Activated CD4-positive, alpha-beta T cell treated with anti-CD3 and anti-CD28 coated beads, Interleukin-2, amount 50 U/mL, for 4 hours (primary cell): ENCODE measurements at places on chromosomes 2 and 18.

- no peak for DNase-seq
These were observed 64.6 kb downstream of the NAPG start for GRCh38 chr18:10590412-10590811.

DNA sequence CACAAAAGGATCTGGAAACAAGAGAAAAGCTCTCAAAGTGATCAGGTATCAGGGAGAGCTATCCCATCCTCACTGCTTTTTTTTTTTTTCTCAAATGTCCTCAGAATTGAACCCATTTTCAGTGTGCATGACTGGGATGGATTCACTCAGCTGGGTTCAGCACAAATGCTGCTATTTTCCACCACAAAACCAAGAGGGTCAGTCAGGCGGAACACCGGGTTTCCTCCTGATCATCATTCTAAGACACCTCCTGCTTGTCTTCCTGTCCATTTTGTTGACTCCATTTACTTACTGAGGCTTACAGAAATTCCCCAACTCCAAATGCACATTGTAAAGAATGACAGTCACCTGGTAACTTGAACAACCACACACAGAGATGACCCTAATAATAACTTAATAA lies 39.9 kb downstream of the CYRIA start:
- DNase-seq = no peak

DNA sequence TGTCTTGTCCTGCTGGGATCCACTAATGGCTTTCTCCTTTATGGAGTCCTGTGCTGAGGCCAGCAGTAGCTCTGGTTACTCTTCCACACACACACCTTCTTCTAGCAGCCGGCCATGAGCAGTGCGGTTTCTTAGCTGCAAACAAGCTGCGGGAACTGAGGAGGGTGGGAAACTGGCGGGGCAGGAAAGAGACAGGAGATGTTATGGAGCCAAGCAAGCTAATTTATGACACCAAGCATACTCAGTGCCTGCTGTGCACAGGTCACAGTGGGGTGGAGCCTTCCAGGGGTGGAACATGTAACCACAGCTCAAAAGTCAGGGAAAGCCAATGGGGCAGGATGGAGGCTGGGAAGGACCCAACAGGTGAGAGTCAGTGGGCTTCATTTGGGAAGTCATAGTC lies 180.8 kb downstream of the FAM210A start:
- DNase-seq = no peak

DNA sequence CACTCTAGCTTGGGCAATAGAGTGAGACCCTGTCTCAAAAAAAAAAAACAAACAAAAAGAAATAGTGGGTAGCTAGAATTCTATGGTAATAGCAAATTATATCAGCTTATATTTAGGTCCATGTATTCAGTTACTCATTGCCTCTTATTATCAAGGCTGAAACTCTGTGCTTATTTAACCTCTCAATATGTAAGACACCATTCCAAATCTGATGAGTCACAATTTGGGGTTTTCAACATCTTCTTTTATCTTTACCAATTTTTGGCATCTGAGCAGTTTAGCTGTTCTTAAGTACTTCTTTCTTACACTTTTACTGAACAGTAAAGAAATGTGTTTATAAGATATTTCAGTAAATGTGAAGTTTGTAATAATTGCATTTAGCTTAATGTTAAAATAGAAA lies 69.3 kb downstream of the TTC27 start:
- DNase-seq = no peak

DNA sequence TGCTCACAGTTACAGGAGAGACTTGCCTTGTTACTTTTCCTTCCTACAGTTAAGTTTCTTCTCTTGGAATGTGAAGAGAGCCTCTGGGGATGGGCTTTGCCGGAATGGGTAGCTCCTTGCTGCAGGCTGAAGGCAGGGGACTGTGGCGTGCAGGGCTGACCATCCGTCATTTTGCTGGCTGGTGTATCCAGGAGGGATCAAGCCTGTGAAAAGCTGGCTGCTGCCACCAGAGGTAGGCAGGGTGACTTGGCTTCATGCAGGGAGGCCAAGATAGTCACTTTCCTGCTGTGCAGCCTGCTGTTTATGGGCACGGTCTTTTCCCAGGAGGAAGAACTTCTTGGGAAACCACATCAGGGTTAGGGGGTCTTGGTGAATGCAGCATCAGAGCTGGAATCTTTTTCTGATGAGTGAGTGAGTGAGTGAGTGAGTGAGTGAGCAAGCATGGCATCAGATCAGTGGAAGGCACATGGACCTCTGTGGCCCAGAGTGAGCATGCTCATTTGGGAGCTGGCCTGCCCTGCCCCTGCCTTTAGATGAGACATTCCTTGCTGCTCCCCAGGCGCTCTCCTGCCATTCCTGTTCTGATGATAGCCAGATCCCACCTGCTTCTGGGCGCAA lies 33.0 kb downstream of the FHOD3 start:
- no peak for DNase-seq

DNA sequence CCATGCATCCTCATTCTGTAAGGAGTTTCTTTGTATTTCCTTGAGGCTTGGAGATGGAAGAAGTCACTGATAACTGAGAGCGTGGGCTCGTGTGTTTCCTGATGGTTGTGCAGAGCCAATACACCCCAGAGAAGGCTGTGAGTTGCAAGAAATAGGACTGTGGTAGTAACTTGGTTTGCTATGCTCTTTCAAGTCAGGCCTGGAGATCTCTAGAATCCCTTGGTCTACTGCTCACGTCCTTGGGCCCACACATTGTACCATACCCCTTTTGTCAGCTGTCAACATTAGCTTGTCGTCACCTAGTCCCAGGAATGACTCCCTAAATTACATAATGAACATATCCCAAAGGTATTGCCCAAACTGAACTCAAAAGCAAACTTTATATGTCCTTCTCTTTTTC lies 238.3 kb upstream of the REV1 start:
- no peak for DNase-seq

DNA sequence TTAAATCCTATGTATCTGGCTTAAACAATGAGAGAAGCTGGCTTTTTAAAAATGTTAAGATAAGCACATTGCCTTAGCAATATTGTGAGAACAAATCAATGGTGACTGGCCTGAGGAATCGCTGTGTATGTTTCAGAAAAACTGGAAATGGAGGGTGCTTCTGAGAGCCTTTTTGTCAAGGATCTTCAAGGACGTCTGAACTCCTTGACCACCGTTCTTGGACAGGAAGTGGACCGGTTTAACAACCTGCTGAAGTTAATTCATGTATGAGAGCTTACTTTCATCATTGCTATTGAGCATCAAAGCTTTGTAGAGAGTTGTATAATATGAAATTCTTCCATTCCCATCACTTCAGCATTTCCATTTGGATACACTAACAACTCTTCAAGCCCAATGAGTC lies 72.6 kb downstream of the TRABD2A start:
- no peak for DNase-seq

DNA sequence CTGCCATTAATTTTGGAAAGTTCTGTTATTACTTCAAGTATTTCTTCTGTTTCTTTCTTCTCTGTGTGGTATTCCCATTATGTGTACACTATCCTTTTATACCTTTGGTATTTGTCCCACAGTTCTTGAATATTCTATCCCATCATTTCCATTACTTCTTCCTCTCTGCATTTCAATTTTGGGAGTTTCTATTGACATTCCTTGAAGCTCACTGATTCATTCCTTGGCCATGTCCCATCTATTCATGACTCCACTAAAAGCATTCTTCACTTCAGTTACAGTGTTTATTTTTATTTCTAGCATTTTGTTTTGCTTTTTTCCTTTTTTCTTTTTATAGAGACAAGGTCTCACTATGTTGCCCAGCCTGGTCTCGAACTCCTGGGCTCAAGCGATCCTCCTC lies 30.3 kb downstream of the PROC start:
- no peak for DNase-seq

DNA sequence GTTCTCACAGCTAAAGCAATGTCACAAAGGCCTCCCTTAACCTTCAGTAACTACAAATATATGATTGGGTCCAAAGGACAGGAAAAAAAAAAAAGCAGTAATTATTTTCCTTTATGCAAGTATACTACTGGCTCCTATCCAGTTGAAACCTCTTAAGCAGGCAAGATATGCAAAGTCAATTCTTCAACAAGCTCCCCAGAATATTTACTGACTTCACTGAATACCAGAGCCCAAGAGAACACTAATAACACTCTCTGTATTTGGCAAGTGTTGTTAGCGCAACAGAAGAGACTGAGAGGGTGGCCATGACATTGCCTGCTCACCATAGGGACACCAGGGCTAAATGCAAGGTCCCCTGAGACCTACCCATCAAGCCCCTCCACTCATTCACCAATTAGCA lies 74.5 kb downstream of the AP1S3 start:
- no peak for DNase-seq

- no peak for DNase-seq
These were observed 16.9 kb upstream of the ALPP start for GRCh38 chr2:232361646-232362045.

DNA sequence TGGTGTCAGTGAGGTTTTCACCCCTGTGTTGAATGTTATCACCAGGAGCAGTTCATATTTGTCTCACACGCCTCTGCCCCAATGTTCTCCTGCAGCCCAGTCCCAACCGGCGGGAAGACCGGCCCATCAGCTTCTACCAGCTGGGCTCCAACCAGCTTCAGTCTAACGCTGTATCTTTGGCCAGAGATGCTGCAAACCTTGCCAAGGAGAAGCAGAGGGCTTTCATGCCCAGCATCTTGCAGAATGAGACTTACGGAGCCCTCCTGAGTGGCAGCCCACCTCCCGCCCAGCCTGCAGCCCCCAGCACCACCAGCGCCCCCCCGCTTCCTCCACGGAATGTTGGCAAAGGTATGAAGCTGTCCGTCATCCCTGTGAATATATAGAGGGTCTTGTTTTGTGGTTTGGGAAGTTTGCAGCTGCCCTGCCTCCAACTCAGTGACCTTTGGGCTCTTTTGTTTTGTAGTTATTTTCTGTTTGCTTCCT lies 35.1 kb downstream of the ITGB1BP1 start:
- no peak for DNase-seq

GRCh38 chr18:23433360-23433759 lies 19.7 kb upstream of the RIOK3 start:
- no peak for DNase-seq

GRCh38 chr2:64672708-64673107 lies 19.0 kb upstream of the SERTAD2 start:
- DNase-seq = no peak

- no peak for DNase-seq
These were observed 84.4 kb downstream of the TGOLN2 start for GRCh38 chr2:85243101-85244072.

DNA sequence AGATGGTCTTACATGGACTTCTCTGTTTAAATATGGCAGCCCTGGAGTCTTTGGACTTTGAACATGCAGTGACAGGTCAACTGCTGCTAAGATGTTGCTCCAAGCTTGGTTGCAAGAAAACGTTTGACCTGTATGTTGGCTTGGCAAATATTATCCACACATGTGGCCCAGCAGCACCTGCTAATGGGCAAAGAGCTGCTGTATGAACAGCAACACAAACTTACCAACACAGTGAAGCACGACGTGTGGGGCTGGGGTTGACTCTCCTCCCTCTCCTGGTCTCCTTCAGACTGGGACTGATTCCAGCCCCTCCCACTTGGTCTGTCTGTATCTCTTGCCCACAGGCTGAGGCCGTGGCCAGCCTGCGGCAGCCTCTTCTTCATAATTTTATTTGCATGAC lies 3.8 kb downstream of the KCNE4 start:
- no peak for DNase-seq

- DNase-seq = no peak
These were observed 1.4 kb upstream of the SLC20A1 start for GRCh38 chr2:112644155-112644932.

DNA sequence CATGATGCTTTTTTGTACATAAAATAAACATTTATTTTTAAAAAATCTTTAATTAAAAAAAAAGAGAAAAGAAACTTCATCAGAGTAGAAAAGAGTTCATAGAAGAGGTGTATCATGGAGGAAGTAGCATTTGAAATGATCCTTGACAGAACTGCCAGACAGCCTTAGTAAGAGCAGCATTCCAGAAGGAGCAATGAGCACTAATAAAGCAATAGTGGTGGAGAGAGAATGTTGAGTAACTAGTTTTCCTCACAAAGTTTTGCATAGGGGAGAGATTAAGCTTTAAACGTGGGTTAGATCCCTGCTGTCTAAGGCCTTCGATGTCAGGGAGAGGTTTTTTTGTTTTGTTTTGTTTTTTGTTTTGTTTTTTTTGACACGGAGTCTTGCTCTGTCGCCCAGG lies 29.8 kb upstream of the METTL21A start:
- no peak for DNase-seq
